ENCODE measurements at places on chromosomes 11 and 22.

- no peak for DNase-seq
Observed at GRCh38 chr11:64343767-64344559, 4.0 kb downstream of the CCDC88B start.

DNA sequence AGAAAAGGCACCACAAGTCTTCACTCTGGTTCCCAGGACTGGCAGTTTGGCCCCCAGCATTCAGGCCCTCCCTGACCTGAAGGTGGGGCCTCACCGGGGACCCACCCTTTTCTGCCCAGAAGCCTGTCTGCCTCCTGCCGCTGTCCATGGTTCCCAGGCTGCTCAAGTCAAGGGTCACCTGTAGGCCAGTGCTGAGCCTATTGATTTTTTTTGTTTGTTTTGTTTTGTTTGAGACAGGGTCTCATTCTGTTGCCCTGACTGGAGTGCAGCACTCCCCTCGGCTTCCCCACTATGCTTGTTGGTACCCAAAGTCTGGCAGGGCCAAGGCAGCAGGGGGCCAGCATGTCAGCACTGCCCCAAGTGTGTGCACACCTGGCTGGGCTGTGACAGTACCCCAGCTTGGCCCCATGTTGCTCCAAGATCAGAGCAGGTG, 11.0 kb upstream of the MED17 start:
- no peak for DNase-seq

GRCh38 chr22:17820879-17821439, 46.7 kb upstream of the BID start:
- DNase-seq = no peak

DNA sequence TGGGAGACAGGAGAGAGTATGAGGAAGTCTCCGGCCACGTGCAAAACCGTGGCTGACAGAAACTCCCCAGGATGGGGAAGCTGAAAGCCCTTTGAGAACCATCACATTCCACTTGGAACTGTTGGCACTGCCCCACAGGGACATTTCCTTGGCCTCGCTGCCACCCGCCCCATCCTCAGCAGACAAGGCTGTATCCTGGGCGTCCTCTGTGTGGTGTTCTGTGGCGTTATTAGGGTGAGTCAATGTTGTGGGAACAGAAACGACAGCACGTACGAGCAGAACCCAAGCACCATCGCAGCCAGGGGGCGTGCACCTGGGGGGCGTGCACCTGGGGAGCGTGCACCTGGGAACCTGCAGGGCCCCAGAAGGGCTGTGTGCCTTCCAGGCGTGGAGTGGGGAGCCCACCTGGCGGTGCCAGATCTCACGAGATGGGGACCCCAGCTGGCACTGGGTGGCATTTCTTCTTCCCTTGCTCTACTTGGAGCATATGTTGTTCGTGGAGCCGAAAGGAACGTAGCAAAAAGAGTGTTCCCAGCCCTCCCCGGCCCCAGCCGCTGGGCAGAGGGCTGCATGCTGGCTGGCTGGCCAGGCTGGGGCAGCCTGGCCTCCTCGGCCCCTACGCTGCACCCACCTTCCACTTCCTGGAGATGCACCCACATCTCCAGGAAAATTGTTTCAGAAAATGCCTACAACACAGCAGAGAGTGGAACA, 35.4 kb downstream of the NFAM1 start:
- DNase-seq = no peak

DNA sequence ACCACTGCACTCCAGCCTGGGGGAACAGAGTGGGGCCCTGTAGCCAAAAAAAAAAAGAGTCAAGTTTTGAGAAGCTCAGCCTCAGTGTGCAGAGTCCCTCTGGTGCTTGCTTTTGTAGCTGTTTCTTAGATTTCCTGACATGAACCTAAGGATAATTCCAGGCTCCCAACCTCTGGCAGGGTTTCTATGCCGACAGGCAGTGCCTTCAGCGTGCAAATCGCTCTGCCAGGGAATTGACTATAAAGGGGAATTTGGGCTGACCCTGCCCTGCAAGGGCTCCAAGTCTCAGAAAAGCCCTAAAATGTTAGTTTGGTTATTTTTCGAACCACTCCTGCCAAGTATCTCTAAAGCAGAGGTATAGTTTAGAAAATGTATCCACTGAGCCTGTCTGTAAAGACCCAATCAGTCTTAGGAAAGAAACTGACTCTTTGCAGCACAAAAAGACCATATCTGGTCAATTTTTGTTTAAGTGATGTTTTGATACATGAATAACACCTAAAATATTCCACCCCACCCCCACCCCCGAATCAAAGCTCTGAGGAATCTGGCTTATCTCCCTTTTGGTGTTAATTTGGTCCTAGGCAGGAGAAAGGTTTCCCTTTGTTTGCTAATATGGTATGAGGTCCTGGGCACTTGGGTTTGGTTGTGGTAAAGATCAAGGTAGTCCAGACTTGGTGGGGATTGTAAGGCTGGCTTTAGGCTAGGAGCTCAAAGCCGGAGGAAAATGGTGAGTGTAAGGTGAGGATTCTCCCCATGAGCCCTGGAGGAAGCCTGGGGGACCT, 49.7 kb downstream of the ANO1 start:
- DNase-seq = no peak

GRCh38 chr22:31160328-31160978, 471 bp downstream of the RNF185 start:
- no peak for DNase-seq

DNA sequence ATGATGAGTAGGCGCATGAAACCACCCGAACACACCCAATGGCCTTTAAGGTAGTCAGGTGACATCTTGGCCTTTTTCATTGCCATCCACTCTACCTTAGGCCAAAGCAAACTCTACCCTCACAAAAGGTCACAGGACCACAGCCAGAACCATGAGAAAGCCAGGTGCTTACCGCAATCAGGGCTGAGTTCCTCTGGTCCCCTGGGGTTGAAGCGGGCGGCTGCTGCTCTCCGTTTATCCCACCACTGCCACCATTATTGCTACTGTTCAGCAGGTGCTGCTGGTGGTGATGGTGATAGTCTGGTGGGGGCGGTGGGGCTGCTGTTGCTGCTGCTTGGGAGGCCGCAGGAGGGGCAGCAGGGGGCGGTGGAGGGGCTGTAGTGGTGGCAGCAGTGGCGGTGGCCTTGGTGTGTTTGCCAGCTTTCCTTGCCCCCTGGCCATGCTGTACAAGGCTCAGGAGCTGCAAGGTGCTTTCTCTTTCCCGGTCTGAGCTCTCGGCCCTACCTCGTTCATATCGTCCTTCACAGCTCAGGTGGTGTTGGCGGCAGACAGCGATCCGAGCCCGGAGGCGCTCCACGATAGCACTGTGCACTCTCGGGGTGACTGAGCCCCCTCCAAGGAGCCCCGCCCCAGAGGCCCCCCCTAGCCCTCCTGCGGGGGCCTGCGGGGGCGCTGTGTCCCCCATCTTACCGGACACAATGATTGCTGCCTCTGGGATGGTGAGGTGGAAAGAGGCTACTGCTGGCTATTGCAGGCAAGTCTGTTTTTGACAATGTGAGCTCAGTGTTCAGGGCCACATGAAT, 1.6 kb downstream of the MAML2 start:
- peak; percentile 80 for DNase-seq

DNA sequence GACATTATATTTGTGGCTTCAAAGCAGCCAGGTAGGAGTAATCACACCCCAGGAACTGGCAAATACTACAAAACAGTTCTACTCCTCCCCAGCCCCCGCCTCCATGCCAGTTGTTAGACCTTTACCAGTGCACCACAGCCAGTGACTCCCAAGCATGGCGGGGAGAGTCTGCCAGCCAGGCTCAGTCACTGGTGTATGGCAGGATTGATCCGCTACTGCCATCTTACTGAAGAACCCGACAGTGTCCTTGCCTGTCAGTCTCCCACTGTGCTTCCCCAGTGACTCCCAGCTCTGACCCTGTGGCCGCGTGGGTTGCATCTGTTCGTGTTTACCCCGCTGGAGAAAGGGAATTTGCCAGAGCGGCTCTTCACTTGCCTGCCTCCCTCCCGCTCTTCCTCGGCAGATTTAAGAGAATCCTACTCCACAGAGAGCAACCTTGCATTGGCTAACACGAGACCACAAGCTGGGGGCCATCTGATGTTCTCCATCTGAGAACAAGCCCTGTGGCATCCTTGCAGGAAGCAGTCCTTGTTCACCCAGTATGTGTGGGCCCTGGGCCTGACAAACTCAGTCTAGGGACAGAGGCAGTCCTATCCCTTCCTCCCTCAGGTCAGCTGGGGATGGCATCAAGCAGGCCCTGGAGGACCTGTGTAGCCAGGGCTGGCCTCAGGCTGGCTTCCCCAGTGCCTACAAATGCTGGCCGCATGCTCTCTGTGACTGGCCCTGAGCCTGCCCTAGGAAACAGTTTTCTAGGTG, 33.1 kb downstream of the GNAZ start:
- no peak for DNase-seq

DNA sequence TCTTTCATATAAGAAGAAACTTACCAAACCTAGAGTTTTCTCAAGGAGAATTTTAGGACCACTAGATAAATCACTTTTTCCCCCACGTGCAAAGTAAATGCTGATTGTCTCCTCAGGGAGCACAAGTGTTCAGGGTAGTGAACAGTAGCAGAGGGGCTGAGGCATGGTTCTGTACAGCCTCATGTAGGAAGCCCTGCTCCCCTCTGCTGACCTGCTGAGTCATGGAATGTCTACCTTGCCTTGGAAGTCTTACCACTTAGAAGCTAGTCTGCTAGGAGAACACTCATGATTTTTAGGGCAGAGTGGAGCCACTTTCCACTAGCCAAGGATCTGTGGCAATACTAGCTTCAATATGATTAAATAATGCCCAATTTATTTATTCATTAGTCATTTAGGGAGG, 2120.6 kb upstream of the RAG2 start:
- no peak for DNase-seq

- DNase-seq = no peak
Observed at GRCh38 chr11:2892967-2893528, 7.5 kb upstream of the CDKN1C start.

- peak; percentile 22 for DNase-seq
Observed at GRCh38 chr11:133898031-133898769, 52.9 kb upstream of the SPATA19 start.

DNA sequence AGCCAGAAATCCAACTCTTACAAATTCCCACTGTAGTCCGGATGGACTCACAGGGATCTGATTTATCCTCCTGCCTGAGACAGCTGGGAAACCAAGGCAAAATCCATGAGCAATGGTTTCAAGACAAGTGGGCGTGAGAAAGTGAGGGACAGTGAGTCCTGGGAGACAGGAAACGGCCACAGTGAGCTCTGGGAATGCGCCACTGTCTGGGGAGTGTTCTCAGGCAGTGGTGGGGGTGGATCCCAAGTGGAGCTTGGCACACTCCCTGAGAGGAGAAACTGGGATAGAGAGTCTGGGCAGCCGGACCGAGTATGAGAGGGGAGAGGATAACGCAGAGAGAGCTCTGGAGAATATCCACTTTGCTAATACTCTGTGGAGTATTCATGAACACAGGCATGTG, 9.8 kb downstream of the IL17REL start:
- DNase-seq = no peak

GRCh38 chr22:40678493-40679248, 613 bp upstream of the MCHR1 start:
- DNase-seq = no peak

- DNase-seq = no peak
Observed at GRCh38 chr11:33988586-33989370, 62.8 kb upstream of the CAPRIN1 start.

DNA sequence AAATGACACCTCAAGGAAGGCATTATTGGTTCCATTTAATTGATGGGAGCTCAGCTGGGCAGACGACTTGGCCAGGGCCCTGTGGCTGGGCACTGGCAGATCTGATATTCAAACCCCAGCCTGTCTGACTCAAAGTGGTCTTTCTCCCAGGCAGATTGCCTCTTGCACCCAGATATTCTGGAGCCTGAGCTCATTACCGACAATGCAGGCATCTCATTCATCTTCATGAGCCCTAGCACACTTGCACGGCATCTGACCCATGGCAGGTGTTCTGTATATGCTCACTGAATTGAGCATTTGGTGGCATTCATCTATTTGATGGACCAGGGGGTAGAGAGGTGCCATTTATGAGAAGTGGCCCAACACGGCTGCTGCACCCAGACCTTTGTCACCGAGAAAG, 193.1 kb downstream of the DSCAML1 start:
- DNase-seq = no peak

GRCh38 chr22:49086606-49087157, 741.0 kb downstream of the BRD1 start:
- no peak for DNase-seq

DNA sequence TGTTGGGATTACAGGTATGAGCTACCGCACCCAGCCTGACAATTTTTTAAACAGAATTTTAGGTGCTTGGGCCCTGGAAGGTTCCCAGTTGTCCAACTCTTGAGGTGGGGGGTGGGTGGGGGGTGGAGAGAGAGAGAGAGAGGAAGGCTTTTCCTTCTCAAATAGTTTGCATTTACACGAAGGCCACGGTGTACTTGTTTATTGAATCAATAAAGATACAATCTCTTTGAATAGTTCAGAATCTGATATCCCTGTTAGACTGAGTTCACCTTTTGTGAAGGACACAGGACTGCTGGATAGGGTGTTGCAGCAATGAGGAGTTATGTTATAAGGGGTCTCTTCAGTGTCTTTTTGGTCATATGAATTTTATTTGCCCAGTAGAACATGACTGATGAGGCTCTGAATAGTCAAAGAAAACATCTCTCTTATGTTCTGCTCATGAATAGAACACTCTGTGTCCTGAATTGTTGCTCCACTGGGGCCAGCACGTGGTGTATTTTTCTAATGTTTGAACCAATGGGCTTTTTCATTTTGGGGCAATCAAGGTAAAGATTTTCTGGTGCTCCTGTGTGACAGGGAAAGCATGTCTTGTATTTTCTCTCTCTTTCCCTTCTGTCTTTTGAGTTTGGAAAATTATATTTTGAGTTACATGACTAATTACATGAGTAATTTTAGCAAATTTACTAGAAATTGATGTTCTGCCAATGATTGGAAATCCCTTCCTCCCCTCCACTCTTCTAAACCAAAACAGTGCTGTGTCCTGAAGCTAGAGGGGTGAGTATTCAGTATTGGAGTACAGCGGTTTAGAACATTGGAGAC, 61.7 kb downstream of the PTPRJ start:
- DNase-seq = no peak

DNA sequence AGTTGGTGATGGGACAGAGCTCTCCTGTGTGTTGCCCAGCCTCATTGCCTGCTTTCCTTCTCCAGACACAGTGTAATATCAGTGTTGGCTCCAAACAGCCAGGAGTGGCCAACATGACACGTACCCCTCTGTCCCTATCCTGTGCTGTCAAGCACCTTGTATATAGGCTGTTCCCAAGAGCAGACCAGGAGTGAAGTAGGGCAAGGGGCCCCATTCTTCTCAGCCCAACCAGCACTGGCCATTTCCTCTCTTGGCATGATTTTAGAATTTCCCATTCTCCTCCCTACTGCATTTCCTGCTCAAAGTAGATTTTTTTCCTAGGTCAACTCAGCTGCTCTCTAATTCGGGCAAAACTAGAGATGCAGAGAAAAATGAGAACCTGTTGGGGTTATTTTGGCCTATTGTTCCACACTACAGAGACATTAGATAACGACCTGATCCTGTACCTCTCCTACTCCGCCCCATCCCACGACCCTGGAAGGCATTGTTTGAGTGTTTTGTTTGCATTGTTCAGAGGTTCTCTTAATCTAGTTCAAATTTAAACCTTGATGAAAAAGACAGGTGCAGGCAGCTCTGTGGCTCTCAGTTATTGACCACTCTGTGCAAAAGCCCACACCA, 95.6 kb downstream of the RASSF10 start:
- no peak for DNase-seq
